ENCODE measurements at places on chromosomes 5 and 9. TPM values are rescaled to one million over a fixed set of nuclear protein-coding genes. Genes with fewer than 3 reads are reported as not detected.
A peak's percentile ranks its signal among the peaks of the same experiment; 100 is the strongest.

The PCDHB10 gene
- under 0.01 TPM for total RNA-seq

GRCh38 chr9:2923766-2924379 is 80.0 kb upstream of the PUM3 start:
- no peak for DNase-seq

- DNase-seq: no peak
Observed at GRCh38 chr5:65041296-65042158, 272.8 kb downstream of the CWC27 start.

DNA sequence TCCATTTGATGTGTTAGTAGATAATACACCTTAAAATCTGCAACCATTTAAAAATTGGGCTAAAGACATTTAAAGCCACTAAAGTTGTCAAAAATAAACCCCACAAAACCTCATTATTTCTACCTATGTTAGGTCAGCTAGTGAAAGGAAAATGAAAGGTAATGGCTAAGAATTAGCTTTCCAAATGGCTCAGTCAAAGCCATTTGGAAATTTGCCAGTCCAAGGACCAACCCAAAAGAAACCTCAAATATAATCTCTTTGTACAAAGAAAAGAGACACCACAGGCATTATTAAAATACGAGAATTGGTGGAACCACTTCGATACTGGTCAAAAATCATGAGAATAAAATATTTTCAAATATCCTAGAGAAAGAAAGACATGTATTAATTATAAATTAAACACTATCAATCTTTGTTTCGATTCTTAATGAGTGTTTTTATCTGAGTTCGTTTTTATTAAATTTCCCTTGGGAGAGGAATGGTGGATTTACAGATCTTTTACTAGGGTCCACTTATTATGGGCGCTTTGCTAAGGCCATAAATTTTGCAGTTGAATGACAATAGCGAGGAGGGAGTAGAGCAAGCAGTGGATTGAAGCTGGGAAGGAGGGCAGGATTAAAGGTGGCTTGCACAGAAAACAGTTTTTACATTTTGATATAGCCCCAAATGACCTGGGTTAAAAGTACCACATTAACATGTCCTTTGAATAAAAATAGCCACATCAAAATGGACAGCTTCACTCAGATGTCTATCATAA is 116.8 kb upstream of the SHB start:
- DNase-seq: no peak

DNA sequence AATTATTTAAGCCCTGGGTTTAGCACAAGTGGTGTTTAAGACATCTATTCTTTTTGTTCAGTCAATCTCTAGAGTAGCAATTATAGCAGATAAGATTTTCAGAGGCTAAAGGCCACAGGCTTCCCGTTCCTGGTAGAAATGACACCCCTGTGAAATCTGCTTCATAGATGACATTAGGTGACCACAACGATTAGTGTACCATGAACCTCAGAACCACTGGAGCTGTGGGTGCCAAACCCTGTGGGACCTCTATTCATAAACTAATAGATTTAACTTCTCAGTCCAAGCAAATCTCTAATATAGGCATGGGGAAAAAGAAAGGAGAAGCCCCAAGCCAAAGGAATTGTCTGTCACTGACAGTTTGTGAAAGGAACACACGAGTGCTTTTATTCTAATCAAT is 207.4 kb downstream of the ARRDC3 start:
- no peak for DNase-seq

DNA sequence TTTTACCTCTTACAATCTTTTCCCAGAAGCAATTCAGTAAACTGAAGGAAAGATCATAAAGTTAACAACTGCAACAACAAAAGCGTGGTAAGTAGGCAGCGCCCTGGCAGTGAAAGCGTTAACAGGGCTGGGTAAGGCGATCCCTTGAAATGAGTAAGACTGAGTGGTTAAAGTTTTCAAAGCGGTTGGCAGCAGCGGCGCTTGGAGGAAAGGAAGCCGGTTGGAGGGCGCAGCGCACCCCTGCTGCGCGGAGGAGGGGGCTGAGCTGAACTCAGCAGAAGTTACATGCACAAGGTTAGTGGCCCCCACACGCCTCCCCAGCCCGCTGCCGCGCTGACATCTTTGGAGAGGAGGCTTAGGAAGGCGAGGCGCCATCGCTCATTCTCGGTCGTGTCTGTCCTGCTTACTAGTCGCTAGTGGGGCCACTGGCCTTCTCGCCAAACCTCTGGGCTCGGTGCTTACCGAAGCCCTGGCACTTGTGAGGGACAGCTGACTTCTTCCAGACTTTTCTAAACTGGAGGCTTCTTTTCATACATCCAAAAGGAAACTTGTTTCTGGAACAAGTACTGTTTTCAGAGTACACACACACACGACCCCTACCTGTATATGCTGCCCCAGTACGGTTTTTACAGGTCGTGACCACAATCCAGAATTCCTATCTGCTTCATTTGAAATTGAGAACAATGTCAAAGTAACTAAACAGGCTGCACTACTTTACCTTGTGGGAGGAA is at the start of gene SH3RF2:
TSS of gene SH3RF2 (plus strand) at position 178 of the 731 bp plus-strand sequence. CDS start 1,351 bp downstream, outside the sequence.
- peak; percentile 57 for DNase-seq

DNA sequence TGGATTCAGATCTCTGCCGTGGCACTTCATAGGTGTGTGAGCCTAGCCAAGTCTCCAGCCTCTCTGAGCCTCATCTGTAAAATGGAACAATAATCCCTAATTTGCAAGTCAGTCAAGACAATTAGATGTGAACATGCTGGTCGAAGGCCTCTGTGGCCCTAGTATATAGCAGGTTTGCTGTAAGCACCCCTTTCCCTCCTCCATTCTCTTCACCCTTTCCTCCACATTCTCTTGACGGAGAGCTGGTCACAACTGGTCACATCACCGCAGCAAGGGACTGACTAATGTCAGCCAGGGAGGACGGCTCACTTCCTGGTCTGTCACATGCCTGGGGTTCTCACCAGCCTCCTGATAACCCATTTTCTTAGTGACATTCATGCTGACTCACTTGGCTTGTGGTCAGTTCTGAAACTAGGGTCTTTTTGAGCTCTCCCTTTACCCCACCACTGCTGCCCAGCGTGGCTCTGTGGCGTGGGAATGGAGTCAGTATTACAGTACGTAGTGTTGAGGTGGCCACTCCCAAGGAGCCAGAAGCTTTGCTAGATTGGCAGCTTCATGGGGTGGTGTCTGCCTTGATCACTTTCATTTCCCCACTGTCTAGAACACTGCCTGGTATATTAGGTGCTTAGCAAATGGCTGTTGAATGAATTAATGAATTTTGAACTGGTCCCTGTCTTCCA is 47.8 kb downstream of the ERGIC1 start:
- DNase-seq: no peak

- DNase-seq: no peak
Observed at GRCh38 chr5:38636626-38637025, 80.2 kb upstream of the LIFR start.

- no peak for DNase-seq
Observed at GRCh38 chr5:160009591-160009989, 651 bp downstream of the TTC1 start.
